Stimulated activated CD4-positive, alpha-beta T cell treated with anti-CD3 and anti-CD28 coated beads, Interleukin-1b, Interleukin-23, amount 100 ng/mL, for 1 hour (primary cell): ENCODE measurements at places on chromosomes 11 and 22.

- DNase-seq: no peak
Observed at GRCh38 chr11:77175021-77175842, 47.2 kb downstream of the MYO7A start.

GRCh38 chr22:45357490-45357889, 47.8 kb downstream of the FAM118A start:
- DNase-seq: no peak

GRCh38 chr11:72834905-72835304, 20.7 kb downstream of the ATG16L2 start:
- DNase-seq: no peak

GRCh38 chr11:63951779-63952536, 13.2 kb downstream of the NAA40 start:
- DNase-seq: no peak

GRCh38 chr22:30309951-30310741, 16.6 kb downstream of the TBC1D10A start:
- DNase-seq: no peak
